ENCODE measurements at places on chromosomes 4 and X. TPM values are rescaled to one million over a fixed set of nuclear protein-coding genes. Genes with fewer than 3 reads are reported as not detected.
A peak's percentile ranks its signal among the peaks of the same experiment; 100 is the strongest.

The CFAP47 gene
- total RNA-seq: 0.45 TPM

- H3K4me3 ChIP-seq: no peak overlapping the region
- peaks cover 7% of the 10 kb centered on the region for H3K4me1 ChIP-seq
- H3K27me3 ChIP-seq: no peaks in the 10 kb centered on the region
- H3K36me3 ChIP-seq: no peaks in the 10 kb centered on the region
- peak overlapping the region; percentile 34 for H3K27ac ChIP-seq
Observed at GRCh38 chr4:41429280-41429669, 108.7 kb upstream of the LIMCH1 start.

DNA sequence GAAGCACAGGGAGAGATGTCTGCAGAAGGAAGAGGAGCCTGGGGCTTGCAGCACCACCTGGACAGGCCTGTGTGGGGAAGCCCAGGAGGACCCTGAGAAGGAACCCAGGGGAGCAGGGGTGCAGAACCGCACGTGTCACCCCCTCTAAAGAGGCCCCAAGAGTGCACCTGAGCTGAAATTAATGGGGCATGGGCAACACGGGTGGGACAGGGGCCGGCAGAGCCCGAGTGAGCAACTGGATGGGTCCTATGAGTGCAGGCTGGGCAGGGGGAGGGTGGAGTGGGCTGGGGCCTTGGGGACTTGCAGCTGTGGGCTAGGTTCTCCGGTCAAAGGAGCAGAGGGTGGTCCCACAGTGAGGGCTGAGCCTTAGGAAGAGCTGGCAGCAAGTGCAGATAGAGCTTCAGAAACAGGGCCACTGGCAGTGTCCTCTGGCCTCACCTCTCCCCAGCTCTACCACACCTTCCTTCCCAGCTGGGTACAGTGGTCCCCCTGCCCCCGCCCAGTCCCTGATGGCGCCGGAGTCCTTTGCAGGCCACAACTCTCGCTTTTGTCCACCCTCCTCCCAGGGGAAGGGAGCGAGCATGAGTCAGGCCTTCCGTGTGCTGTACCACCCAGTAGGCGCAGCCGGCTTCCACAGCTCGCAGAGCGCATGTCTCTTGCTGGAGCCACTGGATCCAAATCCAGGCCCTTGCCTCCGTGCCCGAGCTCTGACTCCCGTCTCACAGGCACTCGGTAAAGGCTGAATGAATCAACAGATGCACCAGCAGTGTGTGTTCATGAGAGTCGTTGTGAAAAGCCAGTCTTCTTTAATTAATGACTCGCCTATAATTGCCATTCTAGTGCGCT is 131.6 kb downstream of the HMX1 start:
- H3K36me3 ChIP-seq: no peaks in the 10 kb centered on the region
- H3K4me3 ChIP-seq: no peak overlapping the region
- no peak for DNase-seq
- H3K27ac ChIP-seq: no peak overlapping the region

The SPANXN3 gene
- not detected for total RNA-seq

DNA sequence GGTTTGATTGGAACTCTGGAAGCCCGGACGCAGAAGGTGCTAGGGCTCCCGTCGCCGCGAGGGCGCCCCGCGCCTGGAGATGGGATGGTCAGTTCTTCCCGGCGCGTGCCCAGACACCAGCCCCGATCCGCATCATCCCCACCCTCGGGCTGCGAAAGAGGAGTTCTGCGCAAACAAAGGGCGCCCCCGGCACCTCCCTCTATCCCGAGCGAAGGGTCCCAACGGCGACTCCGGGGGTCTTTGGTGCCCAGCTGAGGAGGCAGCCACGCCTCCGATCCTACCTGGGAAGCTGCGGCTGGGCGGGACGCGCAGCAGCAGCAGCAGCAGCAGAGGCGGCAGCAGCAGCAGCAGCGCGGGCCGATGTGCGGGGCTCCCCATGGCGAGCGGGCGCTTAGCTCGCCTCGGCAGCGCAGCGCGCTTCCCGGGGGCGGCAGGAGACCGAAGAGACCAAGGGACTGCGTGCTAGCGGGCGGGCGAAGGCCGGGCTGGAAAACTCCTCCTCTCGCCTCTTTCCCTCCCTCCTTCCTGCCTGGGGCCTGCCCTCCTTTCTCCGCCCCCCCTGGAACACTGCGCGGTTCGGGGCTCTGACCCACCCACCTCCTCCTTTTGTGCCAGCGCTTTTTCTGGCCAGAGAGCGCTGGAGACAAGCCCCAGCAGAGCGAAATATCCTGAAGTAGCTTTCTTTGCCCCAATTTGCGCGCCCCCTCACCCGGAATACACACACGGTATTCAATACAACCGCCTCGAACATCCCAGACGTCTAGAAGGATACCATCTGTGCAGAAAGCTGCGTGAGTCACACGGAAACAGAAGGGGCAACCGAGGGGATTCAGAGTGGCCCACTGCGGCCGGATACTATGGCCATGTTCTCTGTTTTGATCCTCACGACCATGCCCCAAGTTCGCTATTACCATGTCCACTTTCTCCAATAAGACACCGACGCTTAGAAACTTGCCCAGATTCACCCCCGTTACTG is at the start of gene SRPX:
Gene SRPX (minus strand): TSS at position 457 of the 976 bp plus-strand sequence. CDS start 79 bp downstream, at position 378.
- H3K4me1 ChIP-seq: no peaks in the 10 kb centered on the region
- H3K4me3 ChIP-seq: peak within 1 kb of the TSS; percentile 32
- no peak for DNase-seq
- H3K36me3 ChIP-seq: no peaks in the 10 kb centered on the region

The DUSP9 gene
- not detected for total RNA-seq

- no peaks in the 10 kb centered on the region for H3K36me3 ChIP-seq
- no peaks in the 10 kb centered on the region for H3K4me1 ChIP-seq
- no peak for DNase-seq
- no peak overlapping the region for H3K4me3 ChIP-seq
Observed at GRCh38 chrX:53395605-53396298, 26.7 kb downstream of the SMC1A start.

DNA sequence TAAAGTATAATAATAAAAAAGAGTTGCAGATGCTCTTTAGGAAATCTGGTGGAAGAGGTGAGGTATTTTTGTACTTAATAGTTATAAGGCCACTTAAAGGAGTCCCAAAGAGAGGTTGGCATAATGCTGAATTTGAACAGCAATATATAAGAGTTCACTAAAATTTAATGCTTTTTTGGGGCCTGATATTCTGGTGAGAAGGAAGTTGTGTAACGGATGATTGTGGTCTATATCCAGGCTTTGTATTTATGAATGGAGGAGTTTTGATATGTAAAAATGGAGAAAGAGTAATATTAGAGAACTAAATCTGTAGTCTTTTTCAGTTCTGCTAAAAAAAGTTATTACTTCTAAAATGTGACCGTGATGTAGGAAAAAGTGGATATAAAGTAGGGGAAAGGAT is 20.4 kb downstream of the BMP2K start:
- H3K4me1 ChIP-seq: no peaks in the 10 kb centered on the region
- DNase-seq: no peak
- H3K4me3 ChIP-seq: no peak overlapping the region
- H3K27me3 ChIP-seq: no peaks in the 10 kb centered on the region

The EDNRA gene
- total RNA-seq: 17.8 TPM

DNA sequence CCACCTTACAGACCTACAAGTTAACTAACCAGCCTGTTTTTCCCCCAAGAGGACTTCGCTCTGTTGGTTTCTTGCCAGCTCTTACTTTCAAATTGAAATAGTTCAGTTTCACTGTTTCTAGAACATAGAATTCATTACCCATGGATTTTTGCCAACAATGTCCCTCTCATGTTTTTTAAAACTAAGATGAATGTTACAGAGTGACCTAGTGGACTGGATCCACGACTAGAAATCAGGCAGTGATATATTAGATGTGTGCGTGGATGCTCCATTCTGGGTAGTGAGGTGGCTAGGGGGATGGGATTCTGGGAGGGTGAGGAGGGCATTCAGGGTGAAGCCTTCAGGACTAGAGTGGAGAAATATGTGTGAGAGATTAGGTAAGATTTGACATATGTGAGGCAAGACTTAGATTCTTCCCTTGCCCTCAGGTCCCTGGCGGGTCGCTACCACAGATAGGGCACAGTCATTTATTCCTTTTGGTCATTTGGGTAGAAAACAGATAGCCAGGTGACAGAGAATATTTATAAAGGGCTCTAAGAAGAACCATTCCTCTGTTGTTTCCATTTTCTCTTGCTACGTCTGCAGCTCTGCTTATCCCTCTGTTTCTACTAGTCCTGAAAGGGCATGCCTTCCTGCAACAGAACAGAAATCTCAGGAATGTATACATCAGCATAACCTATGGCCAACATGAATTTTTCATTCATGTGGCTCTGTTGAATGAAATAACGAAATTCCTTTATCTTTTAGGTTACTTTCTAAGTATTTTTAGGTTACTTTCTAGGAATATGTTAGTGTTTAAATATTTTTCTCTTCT is 15.4 kb upstream of the JADE1 start:
- no peaks in the 10 kb centered on the region for H3K36me3 ChIP-seq
- DNase-seq: no peak
- no peak overlapping the region for H3K27ac ChIP-seq
- no peaks in the 10 kb centered on the region for H3K4me1 ChIP-seq

The ZFP92 gene
- total RNA-seq: 0.23 TPM

The TLR10 gene
- 0.68 TPM for total RNA-seq

- H3K4me3 ChIP-seq: no peak overlapping the region
- H3K27ac ChIP-seq: no peak overlapping the region
- no peaks in the 10 kb centered on the region for H3K36me3 ChIP-seq
- no peak for DNase-seq
- H3K4me1 ChIP-seq: no peaks in the 10 kb centered on the region
- no peaks in the 10 kb centered on the region for H3K27me3 ChIP-seq
Observed at GRCh38 chr4:161585011-161585410, 578.8 kb downstream of the FSTL5 start.

- H3K4me1 ChIP-seq: peaks cover 6% of the 10 kb centered on the region
- no peaks in the 10 kb centered on the region for H3K36me3 ChIP-seq
- no peak overlapping the region for H3K4me3 ChIP-seq
- no peak for DNase-seq
Observed at GRCh38 chr4:148015468-148015867, 283.6 kb downstream of the ARHGAP10 start.

GRCh38 chrX:70672326-70672725 is 227.7 kb downstream of the DLG3 start:
- DNase-seq: no peak
- H3K27ac ChIP-seq: no peak overlapping the region
- no peaks in the 10 kb centered on the region for H3K4me1 ChIP-seq
- no peak overlapping the region for H3K4me3 ChIP-seq
- H3K36me3 ChIP-seq: no peaks in the 10 kb centered on the region

DNA sequence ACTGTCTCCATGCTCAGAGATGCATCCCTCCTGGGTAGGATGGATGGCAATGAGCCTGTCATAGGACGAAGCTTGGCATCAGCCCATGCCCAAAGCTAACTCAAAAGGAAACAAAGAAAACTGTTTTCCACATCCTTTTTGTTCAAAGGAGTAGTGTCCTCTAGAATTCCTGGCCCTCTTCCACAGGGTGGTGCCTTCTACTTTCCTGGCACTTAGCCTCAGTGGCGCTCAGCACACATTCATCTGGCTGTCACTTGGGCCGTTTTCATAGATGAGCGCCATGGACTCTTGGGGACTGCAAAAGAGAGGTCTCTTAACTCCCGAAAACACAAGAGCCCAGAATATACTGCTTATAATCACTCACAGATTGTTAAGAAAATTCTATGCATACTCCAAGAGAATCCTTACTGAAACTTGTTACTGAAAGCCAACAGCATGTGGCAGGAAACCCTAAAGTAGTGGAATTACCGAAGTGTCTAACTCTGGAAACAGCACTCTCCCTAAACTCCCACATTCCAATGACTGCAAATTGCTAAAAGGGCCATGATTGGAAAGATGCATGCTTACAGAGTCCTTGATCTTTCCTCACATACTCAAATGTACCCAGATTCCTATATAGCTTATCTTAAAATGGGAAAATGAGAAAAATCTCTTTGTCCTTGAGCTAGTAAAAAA is 110.0 kb downstream of the HS6ST2 start:
- H3K4me1 ChIP-seq: no peaks in the 10 kb centered on the region
- no peak overlapping the region for H3K27ac ChIP-seq
- no peak overlapping the region for H3K4me3 ChIP-seq

The DCAF12L2 gene
- total RNA-seq: 3.6 TPM

DNA sequence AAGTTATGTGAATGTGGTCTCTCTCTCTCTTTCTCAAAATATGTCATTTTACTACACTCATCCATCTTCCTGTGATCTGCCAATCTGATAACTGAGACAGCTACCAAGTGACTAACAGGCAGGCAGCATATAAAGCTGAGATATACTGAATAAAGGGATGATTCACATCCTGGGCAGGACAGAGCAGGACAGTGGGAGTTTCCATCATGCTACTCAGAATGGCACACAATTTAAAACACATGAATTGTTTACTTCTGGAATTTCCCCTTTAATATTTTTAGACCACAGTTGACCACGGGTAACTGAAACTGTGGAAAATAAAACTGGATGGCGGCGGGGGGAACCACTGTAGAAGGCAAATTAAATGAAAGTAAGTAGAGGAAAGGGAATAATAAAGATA is 58.6 kb upstream of the DCTD start:
- H3K4me1 ChIP-seq: no peaks in the 10 kb centered on the region
- no peaks in the 10 kb centered on the region for H3K27me3 ChIP-seq
- H3K36me3 ChIP-seq: no peaks in the 10 kb centered on the region
- H3K4me3 ChIP-seq: no peak overlapping the region
- no peak overlapping the region for H3K27ac ChIP-seq

The IKBKG gene
- total RNA-seq: 31.7 TPM

The PRRG1 gene
- 5.0 TPM for total RNA-seq

The FOXP3 gene
- total RNA-seq: 1.4 TPM

The ZCCHC13 gene
- not detected for total RNA-seq

DNA sequence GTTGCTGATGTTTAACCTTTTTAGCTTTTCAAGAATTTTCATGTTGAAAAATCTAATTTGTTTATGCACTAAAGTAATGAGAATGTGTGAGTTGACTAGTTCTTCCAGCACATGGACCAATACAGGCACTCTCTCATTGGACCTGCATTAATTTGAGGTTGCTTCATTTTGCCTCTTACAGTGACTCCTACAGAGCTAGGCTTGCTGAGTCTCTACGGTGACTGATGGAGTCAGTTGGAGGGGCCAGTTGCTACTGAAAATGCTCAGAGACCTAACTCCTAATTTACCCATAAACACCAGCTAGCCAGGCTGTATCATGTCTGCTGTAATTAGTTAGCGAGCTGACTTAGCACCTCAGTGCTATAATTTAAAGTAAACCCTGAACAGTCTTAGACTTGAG is 10.9 kb downstream of the MTHFD2L start:
- DNase-seq: no peak
- H3K27me3 ChIP-seq: no peaks in the 10 kb centered on the region
- no peaks in the 10 kb centered on the region for H3K36me3 ChIP-seq

The CCKAR gene
- total RNA-seq: not detected

DNA sequence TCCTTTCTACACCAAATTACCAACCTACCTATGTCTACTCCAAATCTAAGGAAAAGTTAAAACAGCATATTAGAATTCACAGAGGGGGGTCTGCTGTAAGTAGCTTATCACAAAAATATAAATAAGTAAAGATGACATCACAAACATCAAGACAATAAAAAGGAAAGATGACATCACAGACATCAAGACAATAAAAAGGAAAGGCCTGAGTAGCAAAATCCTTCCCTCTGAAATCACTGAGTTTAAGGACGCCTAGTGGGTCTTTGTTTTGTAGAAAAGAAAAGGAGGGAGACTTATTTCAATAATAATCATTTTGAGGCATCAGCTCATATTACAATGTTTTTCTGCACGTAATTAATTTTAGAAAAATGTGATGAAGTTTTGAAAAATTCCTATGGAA is 707.0 kb upstream of the GRID2 start:
- H3K4me1 ChIP-seq: no peaks in the 10 kb centered on the region
- H3K36me3 ChIP-seq: no peaks in the 10 kb centered on the region
- no peak overlapping the region for H3K27ac ChIP-seq
- no peak for DNase-seq
- H3K27me3 ChIP-seq: no peaks in the 10 kb centered on the region

The BMX gene
- 0.14 TPM for total RNA-seq

All from prostate gland (tissue), 2 donors.